Inflammatory macrophage treated with lipopolysaccharide for 4 hours (primary cell): ENCODE measurements at places on chromosomes 5 and 9.

GRCh38 chr9:6029604-6030274, 14.3 kb upstream of the RANBP6 start:
- no peak for DNase-seq

DNA sequence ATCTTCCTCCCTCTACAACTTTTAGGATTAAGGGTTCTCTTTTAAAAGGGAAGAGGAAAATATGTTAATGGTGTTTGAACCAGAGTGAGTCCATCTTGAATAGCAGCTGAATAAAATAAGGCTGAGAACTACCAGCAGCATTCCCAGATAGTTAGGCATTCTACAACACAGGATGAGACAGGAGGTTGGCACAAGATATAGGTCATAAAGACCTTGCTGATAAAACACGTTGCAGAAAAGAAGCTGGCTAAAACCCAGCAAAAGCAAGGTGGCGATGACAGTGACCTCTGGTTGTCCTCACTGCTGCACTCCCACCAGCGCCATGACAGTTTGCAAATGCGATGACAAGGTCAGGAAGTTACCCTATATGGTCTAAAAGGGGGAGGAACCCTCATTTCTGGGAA, 77.8 kb downstream of the PLK2 start:
- no peak for DNase-seq

DNA sequence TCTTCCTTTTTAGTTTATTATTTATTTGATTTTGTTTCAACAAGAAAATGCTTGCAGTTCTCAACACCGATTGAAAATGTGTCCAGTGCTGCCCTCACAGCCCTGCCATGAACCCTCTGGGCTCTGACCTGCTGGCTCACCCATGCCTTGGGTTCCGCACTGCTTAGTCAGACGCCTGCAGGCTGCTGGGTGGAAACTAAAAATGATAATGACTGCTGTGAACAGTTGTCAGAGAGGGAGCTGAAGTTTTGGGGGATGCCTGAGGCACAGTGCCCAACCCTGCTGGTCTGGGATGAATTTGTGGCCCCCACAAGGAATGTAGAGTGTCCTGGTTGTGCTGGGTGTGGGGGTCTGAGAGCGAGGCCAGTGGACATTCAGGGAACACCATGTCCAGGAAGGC, 22.2 kb upstream of the CFAP157 start:
- no peak for DNase-seq

DNA sequence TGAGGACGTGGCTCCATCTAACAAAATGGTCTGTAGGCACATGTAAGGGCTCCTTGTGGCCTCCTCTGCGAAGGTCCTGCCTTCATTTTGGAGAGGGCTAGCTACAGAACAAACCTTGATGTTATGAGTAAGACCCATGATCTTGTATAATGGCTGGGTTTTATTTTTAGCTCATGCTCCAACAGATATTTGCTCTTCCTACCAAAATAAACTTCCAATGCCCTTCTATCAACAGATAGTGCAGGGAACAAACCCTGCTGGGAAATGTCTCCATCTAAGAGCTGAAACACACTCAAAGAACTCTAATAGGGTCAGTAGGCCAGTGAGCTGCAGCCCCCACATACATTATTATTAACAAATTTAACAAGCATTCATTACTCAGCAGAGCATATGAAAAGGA, 189.5 kb downstream of the LURAP1L start:
- DNase-seq = no peak

GRCh38 chr5:173323106-173323798, 5.0 kb downstream of the STC2 start:
- no peak for DNase-seq

DNA sequence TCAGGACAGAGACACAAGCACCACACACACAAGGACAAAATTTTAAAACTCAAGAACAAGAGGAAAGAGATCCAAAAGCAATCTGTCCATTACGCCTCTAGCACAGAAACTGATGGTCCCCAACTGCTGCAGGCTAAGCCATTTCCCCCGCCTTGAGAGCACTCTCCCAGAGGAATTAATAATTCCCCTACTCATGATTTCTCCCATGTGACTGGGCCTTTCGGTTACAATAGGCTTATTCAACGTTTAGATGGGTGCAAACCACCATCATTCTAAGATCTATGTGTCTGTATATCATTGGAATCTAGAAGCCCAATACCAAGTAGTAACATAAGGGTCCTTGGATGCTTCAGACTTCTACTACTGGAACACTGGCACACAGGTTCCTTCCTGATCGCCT, 18.8 kb downstream of the BRD8 start:
- no peak for DNase-seq

GRCh38 chr9:106487266-106487665, 375.7 kb upstream of the ZNF462 start:
- DNase-seq = no peak

- peak; percentile 95 for DNase-seq
Measured at GRCh38 chr9:89153232-89154017, 25.2 kb downstream of the SHC3 start.

DNA sequence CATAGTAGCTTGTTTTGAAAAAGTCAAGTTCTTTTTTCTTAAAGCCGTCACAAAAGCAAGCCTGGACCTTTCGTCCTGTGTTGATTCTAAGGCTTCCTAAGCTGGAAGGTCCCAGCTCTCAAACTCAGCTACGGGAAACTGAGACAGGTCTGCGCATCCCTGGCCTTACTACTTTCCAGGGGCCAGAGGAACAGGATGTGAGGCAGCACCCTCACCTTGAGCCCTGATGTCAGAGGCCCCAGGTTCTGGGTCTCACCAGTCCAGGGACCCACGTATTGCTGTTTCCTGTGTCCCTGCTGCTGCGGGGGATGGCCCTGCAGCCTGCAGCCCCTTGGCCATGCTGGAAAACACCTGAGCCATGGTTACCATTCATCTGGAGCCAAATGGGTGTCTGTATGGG, 123.9 kb downstream of the COL23A1 start:
- no peak for DNase-seq

GRCh38 chr5:176792655-176793342, 17.6 kb upstream of the UNC5A start:
- DNase-seq = no peak

- no peak for DNase-seq
Measured at GRCh38 chr9:135607401-135608293, 31.7 kb downstream of the GLT6D1 start.

- no peak for DNase-seq
Measured at GRCh38 chr9:33042473-33042872, 17.4 kb downstream of the DNAJA1 start.

GRCh38 chr9:126676685-126677143, 63.0 kb downstream of the LMX1B start:
- no peak for DNase-seq

DNA sequence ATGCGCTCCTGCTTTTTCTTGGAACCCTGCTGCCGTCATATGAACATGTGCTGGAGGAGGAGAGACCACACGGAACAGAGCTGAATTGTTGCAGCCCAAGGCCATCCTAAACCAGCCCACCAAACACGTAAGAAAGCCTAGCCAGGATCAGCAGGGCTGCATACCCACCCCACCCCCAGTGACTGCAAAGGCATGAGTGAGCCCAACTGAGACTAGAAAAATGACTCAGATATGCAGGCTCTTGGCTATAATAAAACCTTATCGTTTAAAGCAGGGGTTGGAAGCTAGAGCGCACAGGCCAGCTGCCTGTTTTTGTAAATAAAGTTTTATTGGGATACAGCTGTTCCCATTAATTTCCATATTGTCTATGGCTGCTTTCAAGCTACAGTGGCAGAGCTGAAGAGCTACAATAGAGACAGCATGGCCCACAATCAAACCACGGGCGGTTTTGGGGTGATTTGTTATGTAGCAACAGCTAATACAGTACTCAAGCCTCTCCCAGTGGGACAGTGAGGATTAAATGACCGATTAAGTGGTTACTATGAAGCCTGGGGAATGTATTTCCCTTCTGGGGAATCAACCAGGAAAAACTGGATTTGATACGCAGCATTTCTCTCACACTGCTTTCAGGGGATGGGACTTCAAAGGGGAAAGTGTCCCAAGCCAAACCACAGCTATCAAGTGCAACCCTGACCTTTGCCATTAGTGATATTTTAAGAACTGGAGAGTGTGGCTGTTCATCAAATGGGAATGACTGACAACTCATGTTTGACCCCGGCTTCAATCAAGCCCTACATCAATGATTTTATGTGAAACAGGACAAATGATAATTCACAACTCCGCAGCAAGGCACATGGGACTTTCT, 6.3 kb downstream of the SHB start:
- DNase-seq = no peak

- no peak for DNase-seq
Measured at GRCh38 chr5:98975682-98976407, 47.0 kb upstream of the CHD1 start.

GRCh38 chr5:176626876-176627236, 3.5 kb downstream of the SNCB start:
- no peak for DNase-seq

GRCh38 chr9:89619019-89619418, 14.2 kb downstream of the GADD45G start:
- no peak for DNase-seq

DNA sequence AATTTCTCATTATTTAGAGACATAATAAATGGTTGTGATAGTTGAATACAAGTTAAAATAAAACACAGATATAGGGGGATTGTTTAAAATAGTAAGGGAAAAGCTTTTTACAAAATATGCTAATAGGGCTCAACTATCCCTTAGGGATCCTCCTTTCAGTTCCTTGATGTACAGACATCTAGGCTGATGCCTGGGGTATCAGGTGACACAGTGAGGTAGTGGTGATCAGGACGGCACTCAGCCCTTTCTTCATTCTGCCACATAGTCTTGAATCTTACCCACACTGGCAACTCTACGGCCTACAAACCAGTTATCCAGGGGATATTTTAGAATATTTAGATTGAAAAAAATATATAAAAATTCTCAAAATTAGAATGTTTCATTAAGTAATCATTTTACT, 12.5 kb upstream of the SLC35D2 start:
- DNase-seq = no peak

DNA sequence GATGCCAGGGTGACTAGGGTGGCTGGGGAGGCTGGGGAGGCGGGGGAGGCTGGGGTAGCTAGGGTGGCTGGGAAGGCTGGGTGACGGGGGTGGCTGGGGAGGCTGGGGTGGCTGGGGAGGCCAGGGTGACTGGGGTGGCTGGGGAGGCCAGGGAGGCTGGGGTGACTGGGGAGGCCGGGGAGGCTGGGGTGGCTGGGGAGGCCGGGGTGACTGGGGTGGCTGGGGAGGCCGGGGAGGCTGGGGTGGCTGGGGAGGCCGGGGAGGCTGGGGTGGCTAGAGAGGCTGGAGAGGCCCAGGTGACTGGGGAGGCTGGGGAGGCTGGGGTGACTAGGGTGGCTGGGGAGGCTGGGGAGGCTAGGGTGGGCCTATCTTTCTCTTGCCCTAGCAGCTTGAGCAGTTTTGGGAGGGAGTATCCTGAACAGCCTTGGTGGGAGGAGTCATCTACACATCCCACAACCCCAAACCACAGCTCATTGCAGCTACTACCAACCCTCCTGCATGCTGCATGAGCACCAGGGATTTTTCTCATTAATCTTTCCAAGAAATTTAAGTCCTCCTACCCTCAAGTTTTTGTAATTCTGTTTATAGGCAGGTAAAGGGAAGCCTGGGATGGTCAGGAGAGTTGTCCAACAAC, 203.2 kb upstream of the IRX1 start:
- DNase-seq = no peak

- peak; percentile 20 for DNase-seq
Measured at GRCh38 chr5:135399794-135400542, 937 bp upstream of the MACROH2A1 start.

DNA sequence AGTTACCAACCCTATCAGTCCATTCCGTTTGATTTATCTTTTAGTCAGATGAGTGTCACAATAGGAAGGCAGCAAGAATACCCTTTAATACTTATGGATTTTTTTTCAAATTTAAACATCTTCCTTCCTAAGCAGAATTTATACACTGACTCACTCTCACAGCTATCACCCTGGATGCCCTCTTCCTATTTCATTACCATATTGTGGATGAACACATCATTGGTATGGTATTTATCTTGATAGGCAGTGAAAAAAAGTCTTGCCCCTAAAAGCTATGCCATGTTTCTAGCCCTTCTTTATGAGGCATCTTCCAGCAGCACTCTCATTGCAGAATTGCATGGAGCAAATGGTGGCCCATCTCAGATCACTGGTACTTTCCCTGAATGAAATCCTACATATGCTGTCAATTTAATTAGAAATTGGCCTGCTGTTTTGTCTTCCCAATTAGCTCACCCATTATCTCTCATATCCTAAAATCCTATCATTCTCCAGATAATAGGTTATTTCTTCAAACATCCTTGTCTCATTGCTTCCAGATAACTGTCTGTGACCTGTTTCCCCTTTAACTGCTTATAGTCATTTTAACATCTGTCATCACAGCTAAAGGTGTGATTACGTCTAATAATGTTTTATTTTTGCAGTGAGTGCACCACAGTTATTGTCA, 433.5 kb upstream of the POU5F2 start:
- DNase-seq = no peak

DNA sequence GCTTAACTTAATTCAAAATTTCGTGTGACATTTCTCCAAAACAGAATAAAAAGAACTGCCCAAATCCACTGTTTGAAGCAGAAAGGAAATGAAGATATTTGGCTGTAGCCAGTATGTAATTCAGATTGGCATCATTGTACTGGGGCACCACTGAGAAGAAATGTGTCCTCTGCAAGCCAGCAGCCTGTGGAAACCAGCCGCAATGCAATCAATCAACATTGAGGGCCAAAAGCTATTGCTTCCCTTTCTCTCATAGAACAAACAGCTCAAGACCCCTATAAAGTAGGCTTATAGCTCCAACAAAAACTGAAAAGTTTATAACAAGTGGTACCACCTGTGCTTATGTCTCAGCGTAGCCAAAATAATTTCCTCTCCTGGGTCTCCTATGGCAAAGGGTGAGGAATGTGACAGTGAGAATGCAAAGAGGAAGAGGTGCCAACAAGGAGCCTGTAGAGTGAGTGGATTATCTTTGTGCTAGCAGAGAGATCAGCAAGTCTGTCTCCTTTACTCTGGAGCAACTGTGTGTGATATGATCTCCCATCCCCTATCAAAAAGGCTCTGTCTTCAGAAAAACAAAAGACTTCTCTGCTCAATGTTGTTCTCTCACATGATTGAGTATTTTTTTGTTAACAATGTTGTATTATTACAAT, 1072.3 kb upstream of the DMAC1 start:
- DNase-seq = no peak

DNA sequence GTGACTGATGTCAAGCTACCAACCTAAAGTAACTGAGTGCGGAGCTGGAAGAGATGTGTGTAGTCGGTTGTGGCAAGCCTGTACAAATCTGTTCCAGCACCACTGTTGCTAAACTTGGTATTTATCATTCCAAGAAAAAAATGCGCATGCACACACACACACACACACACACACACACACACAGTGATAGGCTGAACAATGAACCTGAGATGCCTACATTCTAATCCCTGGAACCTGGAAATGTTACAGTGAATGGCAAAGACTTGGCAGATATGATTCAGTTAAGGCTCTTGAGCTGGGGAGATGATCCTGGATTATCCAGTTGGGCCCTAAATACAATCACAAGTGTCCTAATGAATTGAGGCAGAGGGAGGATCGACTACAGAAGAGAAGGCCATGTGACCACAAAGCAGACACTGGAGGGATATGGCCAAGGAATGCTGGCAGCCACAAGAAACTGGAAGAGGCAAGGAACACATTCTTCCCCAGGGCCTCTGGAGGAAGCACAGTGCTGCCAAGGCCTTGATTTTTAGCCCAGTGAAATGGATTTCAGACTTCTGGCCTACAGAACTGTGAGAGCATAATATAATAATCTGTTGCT, 49.7 kb upstream of the LHFPL2 start:
- DNase-seq = no peak

- DNase-seq = no peak
Measured at GRCh38 chr5:128406803-128407202, 131.2 kb downstream of the FBN2 start.

GRCh38 chr9:82332018-82332773, 343.6 kb downstream of the SPATA31D1 start:
- DNase-seq = no peak

GRCh38 chr9:71643330-71643729, 125.0 kb downstream of the CEMIP2 start:
- no peak for DNase-seq
